ENCODE measurements at places on chromosomes 13 and 19.

GRCh38 chr13:113080901-113081521 lies 24.6 kb upstream of the F7 start:
- DNase-seq = no peak

GRCh38 chr13:106873810-106874209 lies 305.9 kb upstream of the ARGLU1 start:
- no peak for DNase-seq

GRCh38 chr19:50790922-50791467 lies 780 bp downstream of the ACP4 start:
- DNase-seq = no peak

- DNase-seq = no peak
Observed at GRCh38 chr19:1325568-1326294, 40.1 kb downstream of the EFNA2 start.

Measured in activated CD4-positive, alpha-beta T cell treated with anti-CD3 and anti-CD28 coated beads, Interleukin-2, amount 10 ng/mL, durations not matched to agents 7 days and 5 days (primary cell).